ENCODE measurements at places on chromosomes 2 and 18.
A peak's percentile ranks its signal among the peaks of the same experiment; 100 is the strongest.

GRCh38 chr18:79496978-79497637, 101.4 kb downstream of the NFATC1 start:
- DNase-seq, result no peak

GRCh38 chr2:157746234-157746950, 117.7 kb upstream of the ACVR1C start:
- DNase-seq, result no peak

DNA sequence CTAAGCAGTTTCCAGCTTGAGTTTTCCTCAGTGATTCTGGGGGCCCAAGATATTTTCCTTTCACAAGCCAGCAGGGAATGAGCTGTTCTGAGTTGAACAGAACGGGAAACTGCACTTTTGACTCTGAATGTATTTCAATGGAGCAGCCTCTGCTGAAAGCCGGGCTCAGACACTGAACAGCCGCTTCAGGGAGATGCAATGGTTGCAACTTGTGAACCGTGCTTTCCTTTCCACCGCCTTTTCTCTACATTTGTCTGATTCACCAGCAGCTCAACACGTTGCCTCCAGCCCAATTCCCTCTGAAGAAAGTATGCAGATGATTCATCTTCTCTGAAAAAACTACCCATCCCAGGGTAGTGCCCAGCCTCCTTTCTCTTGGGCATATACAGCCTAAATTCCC, 119.3 kb upstream of the PKDCC start:
- no peak for DNase-seq

DNA sequence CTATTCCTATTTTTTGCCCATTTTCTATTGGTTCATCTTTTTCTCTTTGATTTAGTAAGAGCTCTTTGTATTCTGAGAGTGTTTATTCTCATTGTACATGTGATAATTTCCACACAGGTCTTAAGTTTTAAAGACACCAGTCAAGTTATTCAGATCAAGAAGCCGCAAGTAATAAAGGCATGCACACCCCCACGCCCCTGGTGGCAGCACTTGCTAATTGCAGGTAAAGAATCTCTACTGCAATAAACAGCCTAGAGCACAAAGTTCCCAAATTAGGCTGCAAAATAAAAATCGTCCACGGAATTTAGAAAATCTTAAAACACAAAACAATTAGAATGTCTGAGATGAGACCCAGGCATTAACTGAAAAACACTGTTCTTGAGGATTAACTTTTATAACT, 45.2 kb downstream of the ST3GAL5 start:
- DNase-seq, result peak; percentile 53

DNA sequence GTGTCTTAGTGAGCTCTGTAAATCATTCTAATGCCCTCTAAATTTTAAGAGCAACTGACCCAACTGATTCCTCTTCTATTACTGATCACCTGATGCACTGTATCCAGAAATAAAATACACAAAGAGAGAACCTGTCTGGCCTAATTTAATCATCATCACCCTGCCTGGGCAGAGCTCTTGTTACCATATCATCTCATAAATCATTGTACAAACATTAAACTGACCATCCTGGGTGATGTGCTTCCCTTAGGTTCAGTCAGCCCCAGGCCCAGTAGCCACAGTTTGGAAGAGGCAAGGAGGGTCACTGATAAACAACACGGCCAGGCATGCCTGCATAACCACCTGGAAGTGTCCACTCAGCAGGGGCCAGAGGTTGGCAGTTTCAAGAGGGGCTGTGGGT, 22.7 kb upstream of the ACMSD start:
- no peak for DNase-seq

GRCh38 chr2:29195796-29196195, 80.6 kb downstream of the CLIP4 start:
- DNase-seq, result no peak

All from stimulated activated CD4-positive, alpha-beta T cell treated with anti-CD3 and anti-CD28 coated beads, TNF-alpha, amount 100 ng/mL, for 24 hours (primary cell).